ENCODE measurements at places on chromosomes 13 and 19.
A peak's percentile ranks its signal among the peaks of the same experiment; 100 is the strongest.

DNA sequence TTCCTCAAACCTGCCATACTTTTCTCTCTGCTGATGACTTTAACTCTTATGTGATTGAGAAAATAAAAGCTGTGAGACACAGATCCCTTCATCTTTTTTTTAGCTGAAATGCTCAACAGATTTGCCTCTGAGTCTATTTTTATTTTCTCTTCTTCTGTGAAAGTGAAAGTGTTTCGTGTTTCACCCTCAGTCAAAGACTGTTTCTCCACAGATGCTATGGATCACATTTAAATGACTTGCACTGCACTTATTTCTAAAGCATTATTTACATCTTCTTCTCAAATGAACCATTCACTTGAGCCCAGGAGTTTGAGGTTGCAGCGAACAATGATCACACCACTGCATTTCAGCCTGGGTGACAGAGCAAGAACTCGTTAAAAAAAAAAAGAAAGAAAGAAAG, 890.1 kb upstream of the PCDH20 start:
- DNase-seq: no peak

- no peak for DNase-seq
These were observed 836 bp downstream of the GIPC1 start for GRCh38 chr19:14494910-14495671.

DNA sequence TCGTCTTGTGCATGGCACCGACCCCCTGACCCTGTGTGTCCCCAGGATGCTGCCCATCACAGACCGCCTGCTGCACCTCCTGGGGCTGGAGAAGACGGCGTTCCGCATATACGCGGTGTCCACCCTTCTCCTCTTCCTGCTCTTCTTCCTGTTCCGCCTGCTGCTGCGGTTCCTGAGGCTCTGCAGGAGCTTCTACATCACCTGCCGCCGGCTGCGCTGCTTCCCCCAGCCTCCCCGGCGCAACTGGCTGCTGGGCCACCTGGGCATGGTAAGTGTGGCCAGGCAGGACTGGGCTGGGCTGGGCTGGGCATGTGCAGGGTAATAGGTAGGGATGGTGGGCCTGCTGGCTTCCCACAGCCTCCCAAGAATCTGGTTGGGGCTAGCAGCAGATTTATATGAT, 17.0 kb downstream of the CYP4F22 start:
- no peak for DNase-seq

DNA sequence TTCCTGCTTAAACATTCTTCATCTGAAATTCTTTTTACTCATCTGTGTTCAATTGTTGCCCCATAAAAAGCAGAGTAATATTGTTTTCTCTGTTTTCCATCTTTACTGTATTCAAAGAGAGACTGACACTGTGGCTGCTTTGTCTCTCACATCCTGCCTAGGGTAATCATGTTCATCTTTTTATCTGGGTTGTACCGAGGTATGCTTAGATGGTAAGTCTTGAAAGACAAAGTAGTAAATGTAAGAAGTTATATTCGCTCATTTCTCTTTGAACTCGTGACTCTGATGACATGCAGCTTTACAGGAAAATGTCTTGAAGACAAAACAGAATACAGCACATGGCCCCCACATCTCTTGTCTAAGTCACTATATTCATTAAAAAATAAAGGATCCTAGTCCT, 20.0 kb upstream of the CYSLTR2 start:
- DNase-seq: no peak

DNA sequence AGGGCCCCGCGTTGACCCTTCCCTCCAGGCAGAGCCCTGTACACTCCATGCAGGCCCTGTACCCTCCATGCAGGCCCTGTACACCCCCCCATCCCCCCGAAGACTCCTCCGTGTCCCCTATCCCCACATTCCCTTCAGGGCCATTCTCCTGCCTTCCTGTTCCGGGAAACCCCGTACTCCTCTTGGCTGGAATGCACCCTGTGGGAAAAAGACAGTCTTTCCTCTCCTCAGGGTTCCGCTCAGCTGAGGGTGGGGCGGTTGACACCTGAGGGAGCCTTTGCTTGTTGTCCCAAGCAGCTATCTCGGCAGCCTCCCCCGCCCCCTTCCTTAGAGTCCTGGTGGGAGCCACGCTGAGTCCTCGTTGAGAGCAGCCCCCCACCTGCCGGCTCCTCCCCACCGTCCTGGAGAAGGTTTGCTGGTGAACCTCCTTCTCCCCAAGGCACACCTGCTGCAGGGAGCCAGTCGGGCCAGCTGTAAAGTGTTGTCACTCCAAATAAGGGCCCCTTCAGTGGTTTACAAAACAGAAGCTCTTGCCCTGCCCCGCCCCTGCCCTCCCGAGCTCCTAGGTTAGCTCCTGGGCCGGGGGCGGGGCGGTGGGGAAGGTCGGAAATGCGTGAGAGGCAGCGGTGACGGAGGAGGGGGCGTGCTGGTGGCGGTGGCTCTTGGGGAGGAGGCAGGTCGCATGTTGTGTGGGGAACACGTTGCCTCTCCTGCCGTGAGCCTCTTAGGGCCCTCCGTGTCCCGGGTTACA, 1.5 kb downstream of the GNA11 start:
- DNase-seq: no peak

DNA sequence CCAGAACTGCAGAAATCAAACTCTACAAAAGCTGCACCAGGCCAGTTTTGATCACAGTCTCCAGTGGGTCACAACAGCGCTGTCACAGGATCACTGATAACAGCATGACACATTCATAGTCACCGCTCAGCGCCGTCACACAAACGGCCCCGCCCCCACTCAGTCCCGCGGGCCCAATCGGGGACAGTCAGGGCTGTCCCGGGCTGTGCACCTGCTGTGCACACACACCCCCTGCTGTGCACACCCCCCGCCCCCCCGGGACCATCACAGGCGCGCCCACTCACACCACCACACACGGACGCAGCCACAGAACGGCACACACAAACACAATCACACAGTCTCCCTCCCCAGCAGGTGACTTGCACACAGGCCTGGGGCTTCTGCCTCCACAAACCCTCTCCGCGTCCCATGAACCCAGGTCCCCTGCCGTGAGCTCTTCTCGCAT, 435 bp upstream of the ZNF382 start:
- DNase-seq: peak; percentile 66

DNA sequence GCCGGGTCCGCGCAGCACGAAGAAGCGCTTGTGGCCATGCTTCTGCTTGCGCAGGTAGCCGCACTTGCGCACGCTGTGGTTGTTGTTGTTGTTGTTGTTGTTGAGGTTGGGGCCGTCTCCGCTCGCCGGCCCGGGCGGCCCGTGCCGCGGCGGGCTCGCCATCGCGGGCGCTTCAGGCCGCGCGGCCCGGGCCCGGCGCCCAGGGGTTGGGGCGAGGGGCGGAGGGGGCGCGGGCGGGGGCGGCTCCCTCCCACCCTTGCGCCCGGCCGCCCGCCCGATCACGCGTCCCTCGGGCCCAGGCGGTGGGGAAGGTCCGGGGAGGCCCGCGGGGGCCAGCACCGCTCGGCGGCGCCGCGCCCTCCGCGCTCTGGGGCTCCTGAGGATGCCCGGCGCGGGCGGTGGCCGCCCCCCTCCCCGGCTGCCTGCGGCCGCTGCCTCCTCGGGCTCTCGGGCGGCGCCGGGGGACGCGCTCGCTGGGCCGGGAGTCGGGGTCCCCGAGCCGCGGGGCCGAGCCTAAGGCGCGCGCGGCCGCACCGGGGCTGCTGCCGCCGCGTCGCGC, 412 bp downstream of the IRS2 start:
- DNase-seq: no peak

- no peak for DNase-seq
These were observed 55.8 kb upstream of the KCTD15 start for GRCh38 chr19:33740811-33741396.

- no peak for DNase-seq
These were observed 152.9 kb downstream of the EFNB2 start for GRCh38 chr13:106382534-106382933.

- no peak for DNase-seq
These were observed 238.9 kb downstream of the ITGBL1 start for GRCh38 chr13:101691341-101691860.

DNA sequence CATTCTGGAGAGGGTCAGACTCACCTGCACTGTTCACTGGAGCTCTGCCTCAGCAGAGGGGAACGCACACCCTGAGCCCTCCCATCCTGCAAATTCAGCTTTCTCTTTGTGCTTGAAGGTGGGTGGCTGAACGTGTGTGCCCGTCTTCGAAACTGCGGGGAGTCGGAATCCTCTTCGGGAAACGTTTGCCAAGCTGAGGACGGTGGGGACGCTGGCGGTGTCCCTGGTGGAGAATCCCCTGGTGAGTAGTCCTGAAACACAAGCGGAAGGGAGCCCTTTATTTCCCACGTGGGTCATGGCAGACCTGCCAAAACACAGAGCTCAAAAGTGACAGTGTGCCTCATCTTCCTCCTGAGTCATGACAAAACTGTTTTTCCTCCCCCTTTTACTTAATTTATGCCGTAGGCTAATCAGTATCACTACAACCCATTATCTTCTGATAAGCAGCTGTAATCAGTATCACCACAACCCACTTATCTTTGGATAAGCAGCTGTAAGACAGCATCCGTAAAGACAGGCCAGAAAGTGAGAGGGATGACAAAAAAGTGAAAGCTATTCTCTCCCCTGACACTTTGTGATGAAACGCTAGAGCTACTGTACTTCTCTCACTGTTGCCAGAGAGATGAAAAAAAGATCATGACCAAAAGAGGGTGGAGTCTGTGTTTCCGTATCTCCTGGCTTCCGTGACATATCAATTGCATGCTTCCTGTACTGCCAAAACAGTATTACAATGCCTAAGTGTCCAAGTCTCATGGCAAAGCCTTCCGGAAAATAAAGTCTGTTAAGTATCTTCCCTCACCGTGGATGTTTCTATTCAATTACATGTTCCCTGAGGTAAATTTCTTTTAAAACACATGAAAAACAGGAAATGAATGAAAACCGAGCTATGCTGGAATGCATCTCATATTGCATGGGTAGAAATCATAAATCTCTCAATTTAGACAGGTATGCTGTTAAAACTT, 155.5 kb downstream of the TBC1D4 start:
- peak; percentile 26 for DNase-seq

DNA sequence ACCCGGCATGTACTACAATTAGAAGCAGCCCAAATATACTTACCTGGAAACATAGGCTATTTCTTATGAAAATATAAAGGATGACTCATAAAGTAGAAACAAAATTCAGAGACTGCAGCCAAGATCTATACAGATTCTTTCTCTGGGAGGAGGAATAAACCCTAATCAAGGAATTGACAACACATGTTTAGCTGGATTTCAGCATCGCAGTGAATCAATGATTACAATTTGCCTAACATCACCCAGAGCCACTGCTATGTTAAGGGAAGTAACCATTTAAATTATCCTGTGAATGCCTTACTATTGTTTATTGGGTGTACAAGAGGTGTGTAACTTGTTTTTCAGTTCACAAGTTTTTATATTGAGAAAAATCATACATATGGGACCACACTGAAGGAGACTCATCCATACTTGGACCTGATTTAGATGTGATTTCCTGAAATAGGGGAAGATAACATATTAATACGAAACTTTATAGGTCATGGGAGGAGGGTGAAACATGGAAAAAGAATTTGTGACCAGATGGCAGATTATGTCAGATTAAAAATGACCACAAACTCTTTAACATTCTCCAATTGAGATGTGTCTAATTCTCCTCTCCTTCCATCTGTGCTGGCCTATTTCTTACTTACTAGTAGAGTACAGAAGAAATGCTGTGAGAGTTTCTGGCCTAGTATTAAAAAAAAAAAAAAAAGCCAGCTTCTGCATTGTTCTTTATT, 1168.4 kb downstream of the SLITRK1 start:
- DNase-seq: no peak

GRCh38 chr19:34269968-34270621, 15.7 kb downstream of the GARRE1 start:
- DNase-seq: peak; percentile 8

GRCh38 chr19:41395355-41395754, 1.8 kb downstream of the EXOSC5 start:
- DNase-seq: no peak

DNA sequence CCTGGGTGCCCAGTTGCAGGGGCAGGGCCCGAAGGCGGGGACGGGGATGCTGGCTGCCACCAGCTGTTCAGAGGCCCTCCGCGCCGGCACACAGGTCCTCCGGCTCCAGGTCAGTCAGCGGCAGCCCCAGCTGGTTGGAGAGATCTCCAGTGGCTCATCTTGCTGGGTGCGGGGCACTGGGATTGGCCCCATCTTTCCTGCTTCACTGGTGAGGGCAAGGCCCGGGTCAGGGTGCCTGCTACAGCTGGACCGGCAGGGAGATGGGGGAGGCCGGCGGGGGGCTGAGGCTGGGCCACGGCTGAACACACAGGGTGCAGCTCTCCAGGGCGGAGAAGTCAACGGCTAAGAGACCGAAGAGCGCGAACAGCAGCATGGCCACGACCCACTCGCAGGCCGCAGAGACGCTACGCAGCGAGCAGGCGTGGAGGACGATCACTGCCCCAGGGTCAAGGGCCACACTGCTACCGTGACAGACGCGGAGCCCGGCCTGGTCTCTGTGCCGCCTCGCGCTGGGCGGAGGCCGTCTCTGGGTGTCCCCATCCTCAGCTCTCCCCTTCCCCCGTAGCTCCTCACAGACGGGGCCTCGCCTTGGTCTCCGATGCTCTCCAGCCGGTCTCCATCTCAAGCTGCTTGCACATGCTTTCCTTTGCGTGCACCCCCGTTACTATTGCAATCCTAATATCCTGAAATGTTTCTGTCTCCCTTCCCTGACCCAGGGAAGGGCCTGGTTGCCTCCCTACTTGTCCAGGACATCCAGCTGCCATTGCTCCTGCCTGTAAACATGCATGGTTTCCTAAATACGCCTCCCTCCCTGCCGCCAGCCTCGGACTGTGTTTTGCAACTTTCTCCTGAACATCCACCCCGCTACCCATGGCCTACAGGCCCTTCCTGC, 12.3 kb downstream of the TMEM150B start:
- DNase-seq: no peak

GRCh38 chr19:7961920-7962626, 18.6 kb upstream of the TIMM44 start:
- DNase-seq: no peak

GRCh38 chr13:110575322-110576069, 14.0 kb upstream of the RAB20 start:
- no peak for DNase-seq

GRCh38 chr19:14871619-14872230, 14.2 kb downstream of the OR7A17 start:
- no peak for DNase-seq

All from activated CD8-positive, alpha-beta memory T cell treated with anti-CD3 and anti-CD28 coated beads for 48 hours (primary cell).